Activated CD8-positive, alpha-beta memory T cell treated with anti-CD3 and anti-CD28 coated beads for 1 hour (primary cell): ENCODE measurements at places on chromosomes 2 and 18.

DNA sequence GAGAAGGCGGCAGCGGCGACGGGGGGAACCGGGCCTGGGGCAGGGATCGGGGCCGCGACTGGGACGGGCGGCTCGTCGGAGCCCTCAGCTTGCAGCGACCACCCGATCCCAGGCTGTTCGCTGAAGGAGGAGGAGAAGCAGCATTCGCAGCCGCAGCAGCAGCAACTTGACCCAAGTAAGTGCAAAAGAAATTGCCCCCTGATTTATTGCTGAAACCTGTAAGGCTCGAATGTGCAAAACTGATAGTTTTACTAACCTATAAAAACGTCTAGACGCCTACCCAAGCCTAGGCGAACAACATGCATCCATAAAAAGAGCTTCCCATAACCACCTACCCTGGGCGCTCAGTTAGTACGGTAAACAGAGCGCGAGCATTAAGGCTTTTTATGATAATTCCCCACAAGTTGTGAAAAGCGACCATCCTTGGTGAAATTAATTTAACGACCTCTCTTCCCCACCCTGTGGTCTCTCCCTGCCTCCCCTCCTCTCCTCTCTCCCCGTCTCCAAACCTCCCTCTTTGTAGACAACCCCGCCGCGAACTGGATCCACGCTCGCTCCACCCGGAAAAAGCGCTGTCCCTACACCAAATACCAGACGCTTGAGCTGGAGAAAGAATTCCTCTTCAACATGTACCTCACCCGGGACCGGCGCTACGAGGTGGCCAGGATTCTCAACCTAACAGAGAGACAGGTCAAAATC, 1.0 kb downstream of the HOXD9 start:
- DNase-seq = no peak

GRCh38 chr18:51425475-51425874, 228.0 kb upstream of the MEX3C start:
- DNase-seq = no peak

- no peak for DNase-seq
These were observed 35.8 kb downstream of the TCF7L1 start for GRCh38 chr2:85168942-85169341.

GRCh38 chr2:83696838-83697237, 762.2 kb downstream of the SUCLG1 start:
- DNase-seq = no peak

DNA sequence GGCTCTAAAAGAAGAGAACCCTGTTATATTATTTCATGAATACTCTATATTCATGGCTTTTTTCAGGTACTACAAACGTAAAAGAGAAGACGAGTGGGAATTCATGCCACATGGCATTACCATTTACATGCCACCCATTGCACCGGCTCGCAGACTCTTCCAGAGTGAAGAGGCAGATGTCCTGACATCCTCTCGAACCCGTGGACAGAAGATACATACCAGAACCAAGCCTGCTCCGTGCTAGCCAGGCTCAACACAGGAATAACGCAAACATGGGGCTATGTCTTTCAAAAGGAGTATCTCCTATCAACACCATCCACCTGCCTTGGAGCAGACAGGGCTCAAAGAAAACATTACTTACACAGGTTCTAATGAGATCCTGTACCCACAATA, 168.8 kb downstream of the THADA start:
- no peak for DNase-seq

DNA sequence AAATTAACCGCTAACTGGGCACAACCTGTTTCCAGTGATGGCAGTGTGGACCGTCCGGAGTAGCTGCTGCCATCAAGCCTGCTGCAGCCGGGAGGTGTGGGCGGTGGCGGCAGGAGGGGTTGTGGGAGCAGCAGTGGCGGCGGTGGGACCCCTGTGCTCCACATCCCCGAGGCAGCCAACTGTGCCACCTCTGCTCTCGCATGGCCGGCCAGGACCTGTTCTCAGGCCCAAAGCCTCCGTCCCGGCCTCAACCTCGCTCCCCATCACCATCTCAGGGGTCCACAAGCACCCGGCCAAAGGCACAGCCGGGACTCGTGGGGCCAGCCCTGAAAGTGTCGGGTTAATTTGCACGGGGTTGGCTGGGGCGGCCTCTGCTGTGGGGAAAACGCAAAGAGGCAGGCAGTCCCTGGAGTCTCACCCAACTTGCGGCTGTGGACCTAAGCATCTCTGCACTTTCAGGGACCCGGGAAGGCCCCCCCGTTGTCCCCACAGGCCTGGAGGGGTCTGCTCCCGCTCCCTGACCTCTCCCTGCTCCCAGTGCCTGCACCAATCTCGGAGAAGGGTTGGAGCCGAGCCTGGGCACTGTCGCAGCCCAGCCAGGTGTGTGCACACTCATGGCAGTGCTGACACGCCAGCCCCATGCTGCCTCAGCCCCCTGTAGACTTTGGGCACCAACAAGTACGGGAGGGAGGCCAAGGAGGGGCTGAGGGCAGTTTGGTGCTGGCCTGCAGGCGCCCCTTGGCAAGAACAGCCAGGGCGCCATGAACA, 44.4 kb upstream of the PEX13 start:
- DNase-seq = no peak

GRCh38 chr2:62801814-62802523, 96.5 kb downstream of the EHBP1 start:
- no peak for DNase-seq

GRCh38 chr18:79487183-79487800, 91.6 kb downstream of the NFATC1 start:
- DNase-seq = no peak

DNA sequence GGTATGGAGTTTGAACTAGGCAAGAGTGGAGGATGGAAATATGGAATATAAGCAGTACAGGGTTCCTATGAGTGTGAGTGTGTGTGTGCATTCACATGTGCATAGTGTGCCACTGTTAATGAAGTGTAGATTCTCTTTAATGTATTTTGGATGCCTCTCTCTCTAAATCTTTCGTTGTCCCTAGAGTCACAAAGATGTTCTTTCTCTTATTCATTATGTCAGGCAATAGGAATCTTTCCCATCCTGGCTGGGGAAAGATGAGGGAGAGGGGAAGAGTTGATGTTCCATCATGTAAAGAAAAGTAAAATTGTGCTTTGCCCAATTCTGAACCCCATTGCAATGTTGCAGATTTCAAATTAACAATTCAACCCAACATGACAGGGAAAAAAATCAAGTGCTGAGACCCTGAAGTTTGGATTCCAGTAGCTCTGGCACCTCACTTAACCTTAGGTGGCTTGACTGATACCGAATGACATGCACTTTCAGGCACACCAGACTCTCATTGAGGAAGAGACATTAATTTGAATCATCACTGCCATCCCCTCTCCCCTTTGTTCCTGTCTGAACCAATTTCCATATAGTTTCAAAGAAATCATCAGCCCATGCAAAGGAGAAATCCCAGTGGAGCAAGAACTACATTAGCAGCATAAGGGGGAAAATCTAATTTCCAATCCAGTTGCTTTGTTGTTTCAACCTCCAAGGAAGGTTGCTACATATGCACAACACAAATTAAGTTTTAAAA, 28.0 kb downstream of the KLF7 start:
- no peak for DNase-seq

DNA sequence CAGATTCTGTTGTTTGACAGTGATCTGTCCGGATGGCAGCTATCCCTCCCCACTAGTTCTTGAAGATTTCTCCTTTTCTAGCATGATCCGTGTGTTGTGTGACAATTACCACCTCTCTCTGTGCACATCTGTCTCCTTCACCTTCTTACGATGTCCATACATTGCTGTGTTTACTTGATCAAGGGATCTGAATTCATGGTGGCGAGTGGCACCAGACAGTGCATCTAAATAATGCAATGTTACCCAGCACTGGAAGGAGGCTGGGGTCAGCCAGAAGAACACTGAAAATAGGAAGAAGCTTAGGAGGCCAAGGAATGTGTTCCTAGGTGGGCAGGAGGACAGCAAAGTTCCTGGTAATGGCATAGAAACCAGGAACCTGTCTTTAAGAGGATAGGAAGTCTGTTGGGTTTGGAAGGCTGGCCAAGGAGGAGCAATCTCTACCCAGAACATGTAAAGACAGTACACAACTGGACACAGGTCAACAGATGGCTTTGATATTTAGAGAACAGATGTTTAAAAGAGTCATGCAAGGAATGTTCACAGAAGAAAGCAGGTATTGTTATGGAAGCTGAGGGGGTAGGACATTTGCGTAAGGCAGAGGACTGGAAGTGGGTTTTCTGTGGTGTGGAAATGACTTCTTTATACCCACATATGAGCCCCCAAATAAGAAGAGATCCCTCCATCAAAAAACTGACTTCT, 126.4 kb downstream of the HRH4 start:
- no peak for DNase-seq

DNA sequence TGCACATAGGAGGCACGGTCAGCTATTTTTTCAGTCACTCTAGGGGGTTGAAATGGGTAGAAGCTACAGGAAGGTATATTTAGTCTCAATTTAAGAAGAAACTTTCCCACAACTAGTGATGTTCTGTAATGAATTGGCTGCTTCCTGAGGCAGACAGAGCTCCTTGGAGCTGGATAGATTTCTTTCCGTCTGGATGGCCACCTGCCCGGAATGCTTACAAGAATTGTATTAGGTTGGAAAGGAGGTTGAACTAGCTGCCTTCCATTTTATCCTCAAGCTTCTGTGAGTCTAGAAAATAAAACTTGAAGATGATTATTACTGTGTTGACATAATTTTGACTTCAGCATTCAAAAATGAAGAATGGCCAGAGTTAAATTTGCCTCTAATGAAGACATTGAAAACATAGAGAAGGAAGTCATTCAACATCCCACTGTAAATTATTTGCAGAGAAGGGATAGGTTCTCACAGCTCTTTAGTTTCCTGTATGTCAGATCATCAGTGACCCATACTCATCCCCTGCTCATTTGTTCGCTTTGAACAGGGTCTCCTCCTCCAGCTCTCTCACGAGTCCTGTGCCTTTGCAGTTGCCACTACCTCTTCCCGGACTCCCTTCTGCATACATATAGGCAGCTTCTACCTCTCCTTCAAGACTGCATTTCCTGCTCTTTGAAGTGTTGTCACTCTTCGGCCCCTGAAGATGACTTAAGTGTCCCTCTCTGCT, 88.8 kb downstream of the CRIM1 start:
- DNase-seq = no peak

DNA sequence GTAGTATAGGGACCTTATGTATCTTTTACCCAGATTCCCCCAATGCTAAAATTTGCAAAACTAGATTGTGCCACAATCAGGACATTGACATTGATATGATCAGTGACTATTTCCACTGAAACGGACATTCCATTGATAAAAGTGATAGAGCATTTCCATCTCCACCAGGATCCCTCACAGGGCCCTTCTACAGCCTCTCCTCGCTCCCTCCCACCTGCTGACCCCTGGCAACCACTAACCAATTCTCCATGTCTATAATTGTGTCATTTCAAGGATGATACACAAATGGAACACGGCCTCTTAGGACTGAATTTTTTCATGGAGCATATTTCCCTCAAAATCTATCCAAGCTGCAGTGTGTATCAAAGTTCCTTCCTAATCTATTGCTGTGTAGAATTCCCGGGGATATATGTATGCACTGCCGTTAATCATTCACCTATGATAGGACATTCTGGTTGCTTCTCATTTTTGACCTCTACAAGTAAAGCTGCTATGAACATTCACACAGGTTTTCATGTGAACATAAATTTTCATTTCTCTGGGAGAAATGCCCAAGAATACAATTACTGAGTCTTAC, 67.3 kb downstream of the UXS1 start:
- DNase-seq = no peak

DNA sequence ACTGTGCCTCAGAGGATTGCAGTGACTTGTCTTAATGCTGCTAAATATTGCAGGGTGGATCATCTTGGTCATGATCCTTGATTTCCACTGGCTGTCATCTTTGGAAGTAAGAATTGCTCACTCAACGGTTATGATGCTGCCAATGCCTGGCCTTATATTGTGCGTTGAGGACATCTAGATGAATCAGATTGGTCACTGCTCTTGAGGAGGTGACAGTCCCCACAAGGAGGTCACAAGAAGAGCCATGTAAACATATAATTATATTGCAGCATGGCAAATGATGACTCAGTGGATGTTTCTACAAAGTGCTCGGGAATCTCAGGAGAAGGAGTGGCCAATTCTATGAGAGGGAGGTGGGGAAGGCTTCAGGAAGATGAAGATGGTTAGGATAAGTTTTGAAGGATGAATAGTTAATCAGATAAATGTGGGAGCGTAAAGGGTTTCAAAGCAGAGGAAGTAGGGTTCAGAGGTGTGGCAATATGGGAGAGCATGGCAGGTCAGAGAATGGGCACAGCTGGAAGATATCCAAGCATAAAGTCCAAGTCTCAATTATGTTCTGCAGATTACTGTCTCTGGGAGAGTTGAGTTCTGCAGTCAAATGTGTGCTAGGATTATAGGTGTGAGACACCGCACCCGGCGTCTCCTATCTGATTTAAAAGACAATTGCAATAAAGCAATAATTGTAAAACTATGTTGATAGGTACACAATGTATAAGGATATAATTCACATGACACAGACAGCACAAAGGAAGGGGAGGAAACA, 21.3 kb upstream of the TMEM131 start:
- DNase-seq = no peak

DNA sequence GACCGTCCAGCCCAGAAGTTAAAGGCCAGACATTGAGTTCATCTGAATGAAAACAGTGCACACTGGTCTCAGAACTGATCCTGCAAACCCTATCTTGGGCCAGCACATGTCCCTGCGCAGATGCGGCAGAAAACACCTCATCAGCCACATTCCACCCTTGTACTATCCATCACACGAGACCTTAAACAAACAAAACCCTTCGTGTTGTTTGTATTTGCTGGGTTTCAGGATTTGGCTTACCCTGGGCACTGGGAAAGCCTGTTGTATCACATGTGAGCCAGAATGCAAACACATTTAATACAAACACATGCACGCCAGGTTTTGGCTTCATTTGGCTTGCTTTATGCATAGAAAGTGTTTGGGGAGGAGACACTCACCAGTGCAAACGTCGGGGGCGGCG, 12.5 kb downstream of the WIPF1 start:
- DNase-seq = no peak

DNA sequence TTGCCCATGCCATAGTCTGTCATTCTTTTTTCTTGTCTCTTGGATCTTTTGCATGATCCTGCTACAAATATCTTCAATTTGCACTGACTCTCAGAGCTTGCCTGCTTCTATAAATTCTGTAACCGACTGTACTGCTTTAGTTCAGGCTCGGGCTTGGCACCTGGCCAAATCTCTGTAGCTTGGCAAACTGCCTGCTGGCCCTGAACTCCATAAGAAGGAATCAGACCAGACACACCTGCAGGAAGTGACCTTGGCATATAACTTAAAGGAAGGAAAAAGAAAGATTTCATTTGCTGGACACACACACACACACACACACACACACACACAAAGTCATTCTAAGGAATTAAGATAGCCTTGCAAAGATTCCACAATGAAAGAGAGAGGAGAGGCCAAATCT, 291.2 kb upstream of the DDX18 start:
- no peak for DNase-seq

DNA sequence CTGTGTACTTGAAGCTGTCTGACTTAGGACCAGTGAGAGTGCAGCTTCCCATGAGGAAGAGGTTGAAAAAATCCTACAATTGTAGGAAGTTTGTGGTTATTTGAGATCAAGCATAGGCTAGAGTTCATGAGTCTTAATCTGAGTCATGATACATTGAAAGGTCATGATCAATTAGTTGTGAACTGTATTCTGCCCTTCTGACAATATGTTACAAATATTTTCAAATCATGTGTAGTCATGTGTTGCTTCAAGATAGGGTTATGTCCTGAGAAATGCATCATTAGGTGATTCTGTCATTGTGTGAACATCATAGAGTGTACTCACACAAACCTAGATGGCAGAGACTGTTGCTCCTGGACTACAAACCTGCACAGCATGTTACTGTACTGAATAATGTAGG, 68.4 kb upstream of the MFF start:
- DNase-seq = no peak

GRCh38 chr2:7878786-7879482, 802.9 kb upstream of the ID2 start:
- no peak for DNase-seq

GRCh38 chr18:63592471-63592870, 5.3 kb downstream of the SERPINB13 start:
- no peak for DNase-seq
